ENCODE measurements at places on chromosomes 11 and 22.

DNA sequence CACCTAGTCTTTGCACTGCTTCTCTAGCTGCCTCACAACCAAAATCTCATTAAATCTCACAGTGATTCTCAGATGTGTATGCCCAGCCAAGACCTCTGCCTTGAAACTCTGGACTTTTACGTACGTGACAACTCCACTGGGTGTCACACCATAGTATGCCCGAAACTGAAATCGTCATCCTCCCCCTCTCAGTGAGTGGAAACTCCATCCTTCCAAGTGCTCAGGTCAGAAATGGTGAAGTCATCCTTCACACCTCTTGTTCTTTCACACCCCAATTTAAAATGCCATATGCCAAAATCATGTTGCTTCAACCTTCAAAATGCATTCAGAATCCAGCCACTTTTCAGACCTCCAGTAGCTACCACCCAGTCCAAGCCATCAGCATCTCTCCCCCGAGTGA is 42.5 kb downstream of the SFI1 start:
- DNase-seq, result no peak

DNA sequence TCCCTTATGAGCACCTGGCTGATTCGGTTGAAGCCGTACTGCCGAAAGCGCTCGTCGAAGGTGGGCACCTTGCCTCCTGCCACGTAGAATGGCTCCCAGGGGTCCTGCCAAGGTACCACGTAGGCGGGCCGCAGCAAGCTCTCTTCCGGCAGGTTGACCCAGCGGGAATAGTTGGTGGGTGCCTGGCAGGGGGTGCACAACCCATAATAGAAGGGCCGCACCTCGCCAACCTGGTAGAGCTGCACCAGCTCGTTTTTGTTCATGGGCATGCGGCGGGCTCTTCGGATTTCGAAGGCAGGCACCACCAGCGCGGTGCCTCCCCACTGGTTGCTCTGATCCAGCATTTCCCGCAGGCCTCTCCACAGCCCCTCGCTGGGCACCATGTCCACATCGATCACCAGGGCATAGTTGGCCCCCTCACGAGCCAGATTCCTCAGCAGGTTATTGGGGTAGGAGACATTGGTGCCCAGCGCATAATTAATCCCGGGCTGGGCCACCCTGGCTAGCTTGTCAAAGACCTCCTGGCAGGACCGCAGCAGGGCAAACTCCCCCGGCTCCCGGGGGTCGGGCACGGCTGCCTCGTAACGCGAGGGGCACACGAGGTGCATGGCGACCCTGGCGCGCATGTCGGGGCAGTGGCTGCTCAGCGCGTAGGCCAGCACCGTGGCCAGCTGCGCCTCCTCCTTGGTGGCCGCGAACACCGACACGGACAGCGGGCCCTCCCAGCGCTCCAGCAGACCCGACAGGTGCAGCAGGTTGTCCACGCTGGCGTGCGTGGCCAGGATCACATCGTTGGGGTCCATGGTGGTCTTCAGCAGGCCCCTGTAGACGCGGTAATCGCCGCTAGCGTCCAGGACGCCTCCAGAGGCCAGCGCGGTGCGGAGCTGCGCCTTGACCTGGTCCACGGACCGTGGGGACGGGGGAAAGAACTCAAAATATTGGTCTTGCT is 679 bp downstream of the B4GAT1 start:
- DNase-seq, result no peak

- peak; percentile 87 for DNase-seq
Measured at GRCh38 chr11:67288452-67289225, 464 bp upstream of the ANKRD13D start.

DNA sequence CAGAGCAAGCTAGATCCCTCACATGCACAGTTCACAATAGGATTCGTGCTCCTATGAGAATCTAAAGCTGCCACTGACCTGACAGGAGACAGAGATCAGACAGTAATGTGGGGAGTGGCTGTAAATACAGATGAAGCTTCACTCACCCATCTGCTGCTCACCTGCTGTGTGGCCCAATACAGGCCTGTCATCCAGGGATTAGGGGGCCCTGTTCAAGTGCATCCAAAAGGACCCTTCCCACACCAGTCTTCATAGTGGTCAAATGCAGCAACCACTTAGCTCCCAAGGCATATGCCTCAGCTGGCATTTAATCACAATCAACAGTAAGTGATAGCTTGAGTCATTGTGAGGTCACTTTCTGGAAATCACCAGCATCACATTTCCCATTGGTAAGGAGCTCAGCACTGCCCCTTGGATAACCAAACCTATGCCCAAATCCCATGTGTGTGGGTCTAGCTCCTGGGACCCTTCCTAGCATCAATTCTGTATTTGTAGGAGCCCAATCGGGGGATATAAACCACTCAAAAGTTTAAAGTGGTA is 65.6 kb downstream of the OR4C45 start:
- no peak for DNase-seq

DNA sequence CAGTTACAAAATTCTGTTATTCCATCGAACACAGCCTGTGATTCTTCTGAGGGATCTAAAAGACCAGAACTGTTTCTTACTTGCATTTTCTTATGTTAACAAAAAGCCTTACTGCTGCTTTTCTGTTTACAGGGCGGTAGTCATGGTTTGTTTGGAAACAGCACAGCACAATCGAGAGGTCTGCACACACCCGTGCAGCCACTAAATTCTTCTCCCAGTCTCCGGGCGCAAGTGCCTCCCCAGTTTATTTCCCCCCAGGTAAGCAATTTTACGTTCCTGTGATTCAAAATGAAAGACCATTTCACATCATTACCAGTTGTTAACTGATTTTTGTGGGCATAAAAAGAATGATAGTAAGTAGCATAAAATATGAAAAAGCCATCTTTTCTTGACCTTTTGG is 60.8 kb upstream of the ADSL start:
- no peak for DNase-seq

- DNase-seq, result no peak
Measured at GRCh38 chr11:88861618-88862017, 204.2 kb downstream of the GRM5 start.

DNA sequence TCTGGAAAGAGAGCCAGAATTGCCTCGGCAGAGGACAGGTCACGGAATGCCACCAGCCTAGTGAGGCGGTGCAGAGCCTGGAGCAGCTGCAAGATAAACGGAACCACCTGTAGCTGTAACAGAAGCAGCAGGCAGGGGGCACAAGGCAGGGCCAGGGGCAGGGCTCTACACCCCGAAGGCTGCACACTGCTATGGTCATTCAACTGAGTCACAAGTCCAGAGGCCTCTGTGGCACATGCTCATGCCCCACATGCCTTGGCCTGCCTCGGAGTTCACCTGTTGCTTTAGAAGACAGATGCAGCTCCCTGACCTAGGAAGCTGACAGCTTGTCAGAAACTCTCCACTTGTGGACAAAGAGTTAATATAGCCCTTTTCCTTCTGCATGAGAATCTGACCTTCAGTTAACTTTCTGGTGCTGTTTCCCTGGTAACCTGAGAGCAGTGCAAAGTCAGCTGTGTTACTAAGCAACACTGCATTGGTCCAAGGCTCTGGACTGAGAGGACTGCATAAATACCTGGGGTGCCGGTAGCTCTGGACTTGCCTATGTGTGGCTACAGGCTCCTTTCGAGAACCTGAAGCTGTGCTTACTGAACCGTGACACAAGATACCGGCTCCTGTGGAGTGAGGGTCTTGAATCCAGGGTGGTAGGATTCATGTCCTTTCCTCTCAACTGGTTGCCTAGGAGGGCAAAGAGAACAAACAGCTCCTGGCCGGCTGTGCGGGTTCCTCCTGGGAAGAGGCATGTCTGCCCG is 10.5 kb downstream of the COMMD9 start:
- DNase-seq, result no peak

DNA sequence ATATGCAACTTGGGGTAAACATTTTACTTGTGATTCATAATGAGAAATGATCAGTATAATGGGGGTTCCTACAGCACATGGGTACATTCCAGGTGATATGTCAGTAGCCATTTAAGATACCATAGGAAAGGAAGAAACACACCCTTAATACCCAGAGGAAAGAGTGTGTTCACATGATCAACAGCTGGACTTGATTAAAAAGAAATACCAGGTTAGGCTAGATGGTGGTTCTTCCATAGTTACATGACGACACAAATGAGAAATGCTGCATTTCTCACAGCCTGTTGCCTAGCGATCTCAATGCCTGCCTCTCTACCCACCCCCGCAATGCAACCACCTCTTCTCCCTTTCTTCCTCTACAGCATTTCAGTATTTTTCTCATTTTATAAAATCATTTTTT is 96.8 kb downstream of the TTC28 start:
- no peak for DNase-seq

GRCh38 chr11:114026355-114026754 is 33.2 kb upstream of the ZBTB16 start:
- no peak for DNase-seq

Measured in activated naive CD4-positive, alpha-beta T cell treated with anti-CD3 and anti-CD28 coated beads, Interleukin-2, amount 50 U/mL, for 72 hours (primary cell).